ENCODE measurements at places on chromosomes 3 and 15.

- no peak for DNase-seq
These were observed 16.4 kb upstream of the ALDH1A3 start for GRCh38 chr15:100863075-100863795.

DNA sequence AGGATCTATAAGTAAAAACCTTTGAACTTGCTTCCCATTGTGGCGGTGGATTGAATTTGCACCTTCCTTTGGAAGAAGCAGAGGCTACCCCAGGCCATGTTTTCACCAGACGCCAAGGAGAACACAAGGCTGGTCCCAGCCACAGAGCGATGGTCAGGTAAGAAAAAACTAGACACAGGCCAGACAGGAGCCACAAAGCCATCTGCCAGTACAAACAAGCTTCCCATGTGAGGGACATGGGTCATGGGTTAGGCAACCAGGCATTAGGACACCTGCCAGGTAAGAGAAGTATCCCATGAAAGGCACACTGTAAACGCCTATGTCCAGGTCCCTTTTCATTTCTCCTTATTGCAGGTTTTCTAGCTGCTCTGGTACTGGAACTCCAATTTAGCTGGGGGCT, 190.2 kb downstream of the KLF13 start:
- DNase-seq, result no peak

DNA sequence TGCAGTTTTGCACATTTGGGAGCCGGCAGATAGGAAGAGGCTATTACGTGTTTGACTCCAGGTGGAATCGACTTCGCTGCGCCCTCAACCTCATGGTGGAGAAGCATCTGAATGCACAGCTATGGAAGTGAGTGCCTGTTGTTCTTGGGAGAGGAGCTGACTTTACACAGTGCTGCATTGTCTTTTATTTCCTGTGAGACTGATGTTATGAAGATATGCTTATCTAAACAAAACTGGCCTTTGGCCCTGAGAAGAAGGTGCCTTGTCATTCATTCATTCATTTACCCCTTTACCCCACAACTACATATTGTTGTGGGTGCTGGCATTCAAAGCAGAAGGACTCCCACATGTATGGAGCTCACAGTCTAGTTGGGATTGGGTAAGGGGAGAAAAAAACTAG, 32.6 kb downstream of the PSMD6 start:
- DNase-seq, result no peak

DNA sequence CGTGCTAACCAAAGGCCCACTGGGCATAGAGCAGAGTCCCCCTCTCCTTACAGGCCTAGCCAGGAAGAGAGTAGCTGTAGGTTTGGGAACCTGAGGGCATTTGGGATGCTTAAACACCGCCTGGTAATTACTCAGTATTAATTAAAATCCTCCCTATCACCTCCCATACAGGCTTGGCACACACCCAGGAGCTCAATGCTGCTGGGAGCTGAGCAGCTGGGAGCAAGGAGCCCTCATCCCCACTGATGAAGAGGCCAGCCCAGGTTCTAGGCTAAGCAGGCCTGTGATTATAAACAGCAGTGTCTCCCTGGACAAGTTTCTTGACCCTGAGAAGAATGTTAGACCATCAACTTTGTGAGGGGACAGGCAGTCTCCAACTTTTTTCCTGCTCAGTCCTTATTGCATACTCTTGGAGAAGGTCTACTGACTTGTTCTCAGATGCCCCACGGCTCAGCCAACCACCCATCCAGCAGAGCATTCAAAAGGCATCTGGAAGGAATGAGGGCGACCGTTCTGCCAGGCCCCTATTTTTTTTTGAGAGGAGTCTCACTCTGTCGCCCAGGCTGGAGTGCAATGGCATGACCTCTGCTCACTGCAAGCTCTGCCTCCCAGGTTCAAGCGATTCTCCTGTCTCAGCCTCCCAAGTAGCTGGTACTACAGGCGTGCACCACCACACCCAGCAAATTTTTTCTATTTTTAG, 1.3 kb upstream of the PRKAR2A start:
- DNase-seq, result no peak

DNA sequence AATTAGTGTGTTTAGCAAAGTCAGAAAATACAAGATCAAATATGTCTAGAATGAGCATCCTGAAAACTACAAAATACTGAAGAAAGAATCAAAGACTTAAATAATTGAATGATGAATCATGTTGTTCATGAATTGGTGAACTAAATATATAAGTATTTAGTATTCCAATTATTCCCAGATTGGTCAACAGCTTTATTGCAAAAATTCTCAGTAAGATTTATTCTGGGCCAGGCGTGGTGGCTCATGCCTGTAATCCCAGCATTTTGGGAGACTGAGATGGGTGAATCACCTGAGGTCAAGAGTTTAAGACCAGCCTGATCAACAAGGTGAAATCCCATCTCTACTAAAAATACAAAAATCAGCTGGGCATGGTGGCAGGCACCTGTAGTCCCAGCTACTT, 250.0 kb upstream of the NECTIN3 start:
- DNase-seq, result no peak

- no peak for DNase-seq
These were observed 56.9 kb downstream of the LRCH3 start for GRCh38 chr3:197847866-197848401.

- DNase-seq, result no peak
These were observed 26.0 kb upstream of the SEC62 start for GRCh38 chr3:169940470-169941181.

GRCh38 chr3:123008840-123009239, 18.7 kb downstream of the SEMA5B start:
- no peak for DNase-seq

GRCh38 chr15:25716414-25717126, 146.6 kb downstream of the ATP10A start:
- no peak for DNase-seq
